ENCODE measurements at places on chromosomes 1 and 21.

- no peak for DNase-seq
Observed at GRCh38 chr1:236639686-236640085, 35.4 kb upstream of the HEATR1 start.

GRCh38 chr1:11813021-11813420 is 7.0 kb downstream of the CLCN6 start:
- DNase-seq = no peak

DNA sequence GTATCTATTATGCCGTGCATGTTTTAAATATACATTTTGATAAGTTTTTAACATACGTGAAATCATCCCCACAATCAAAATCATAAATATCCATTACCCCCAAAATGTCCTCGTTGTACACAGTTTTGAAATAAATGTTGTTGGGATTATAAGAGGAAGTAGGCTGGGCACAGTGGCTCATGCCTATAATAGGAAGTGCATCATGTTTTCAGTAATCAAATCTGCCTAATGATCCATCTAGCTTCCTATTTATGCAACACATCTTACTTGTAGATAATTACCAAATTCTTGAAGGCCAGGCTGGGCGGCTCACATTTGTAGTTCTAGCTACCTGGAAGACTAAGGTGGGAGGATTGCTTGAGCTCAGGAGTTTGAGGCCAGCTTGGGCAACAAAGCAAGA is 15.0 kb upstream of the IFNGR2 start:
- no peak for DNase-seq

DNA sequence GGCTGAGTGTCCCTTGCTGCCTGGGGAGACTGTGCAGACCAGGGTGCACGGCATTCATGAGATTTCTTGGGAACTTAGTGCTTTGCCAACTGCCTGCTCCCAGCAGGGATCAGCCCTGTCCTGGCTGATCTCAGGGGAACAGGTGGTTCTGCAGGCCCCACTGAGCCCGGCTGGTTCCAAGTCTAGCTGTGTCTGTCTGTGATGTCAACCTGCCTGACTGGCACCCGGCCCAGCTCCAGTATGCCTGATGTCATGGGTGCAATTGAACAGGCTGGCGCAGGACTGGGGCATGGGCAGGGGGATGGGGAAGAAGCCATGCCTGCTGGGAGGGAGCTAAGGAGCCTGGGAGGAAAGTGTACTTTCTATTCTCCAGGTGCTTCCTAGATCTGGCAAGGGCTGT is 227.1 kb downstream of the GRIK3 start:
- no peak for DNase-seq

- no peak for DNase-seq
Observed at GRCh38 chr1:212791261-212791675, 309 bp downstream of the NSL1 start.

- DNase-seq = no peak
Observed at GRCh38 chr21:45388011-45388521, 16.9 kb upstream of the COL18A1 start.

DNA sequence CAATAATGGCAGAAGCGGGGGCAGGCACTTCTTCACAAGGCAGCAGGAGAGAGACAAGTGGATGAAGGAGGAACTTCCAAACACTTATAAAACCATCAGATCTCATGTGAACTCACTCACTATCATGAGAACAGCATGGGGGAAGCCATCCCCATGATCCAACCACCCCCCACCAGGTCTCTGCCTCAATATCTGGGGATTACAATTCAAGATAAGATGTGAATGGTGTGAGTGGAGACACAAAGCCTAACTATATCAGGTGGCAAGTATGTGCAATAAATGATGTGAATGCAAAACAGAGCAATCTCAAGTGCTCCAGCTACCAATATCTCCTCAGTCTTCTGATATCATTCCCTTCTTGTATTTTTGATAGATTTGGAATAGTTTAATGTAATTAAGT is 12.4 kb downstream of the CFHR2 start:
- no peak for DNase-seq

DNA sequence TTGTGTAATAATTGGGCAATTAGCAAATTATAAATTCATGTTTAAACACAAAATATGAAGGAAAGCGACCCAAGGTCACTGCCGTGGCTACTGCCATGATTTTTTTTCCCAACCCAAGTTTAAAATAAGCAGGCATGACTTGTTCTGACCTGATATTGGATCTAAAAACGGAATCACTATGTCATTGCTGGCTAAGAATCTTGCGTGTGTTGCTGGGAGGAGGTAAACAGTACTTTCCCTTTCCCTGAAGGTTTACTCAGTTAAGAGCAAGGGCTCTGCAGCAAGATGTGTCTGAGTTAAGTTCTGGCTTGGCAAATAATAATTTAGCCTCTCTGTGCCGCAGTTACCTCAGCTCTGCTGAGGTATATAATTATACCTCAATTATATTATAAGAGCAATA is 125.7 kb upstream of the L1TD1 start:
- no peak for DNase-seq

- DNase-seq = no peak
Observed at GRCh38 chr1:94535095-94535494, 6.5 kb downstream of the F3 start.

- no peak for DNase-seq
Observed at GRCh38 chr1:36475910-36476604, 6.7 kb downstream of the CSF3R start.

DNA sequence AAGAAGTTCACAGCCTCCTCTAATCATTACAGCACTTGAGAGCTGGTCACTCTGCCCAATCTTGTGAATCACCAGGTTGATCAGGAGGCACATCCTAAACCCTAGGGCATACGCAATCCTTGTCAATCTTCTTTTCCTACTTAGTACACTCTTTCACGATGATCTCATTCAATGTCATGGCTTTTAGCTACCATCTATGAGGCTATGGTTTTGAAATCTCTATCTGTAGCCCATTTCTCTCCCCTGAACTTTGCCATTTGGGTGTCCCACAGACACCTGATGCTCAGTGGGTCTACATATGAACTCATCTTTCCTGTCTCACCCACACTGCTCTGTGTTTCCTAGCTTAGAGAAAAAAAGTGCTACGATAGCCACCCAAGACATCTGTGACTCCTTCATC is 1.9 kb upstream of the MED18 start:
- no peak for DNase-seq

DNA sequence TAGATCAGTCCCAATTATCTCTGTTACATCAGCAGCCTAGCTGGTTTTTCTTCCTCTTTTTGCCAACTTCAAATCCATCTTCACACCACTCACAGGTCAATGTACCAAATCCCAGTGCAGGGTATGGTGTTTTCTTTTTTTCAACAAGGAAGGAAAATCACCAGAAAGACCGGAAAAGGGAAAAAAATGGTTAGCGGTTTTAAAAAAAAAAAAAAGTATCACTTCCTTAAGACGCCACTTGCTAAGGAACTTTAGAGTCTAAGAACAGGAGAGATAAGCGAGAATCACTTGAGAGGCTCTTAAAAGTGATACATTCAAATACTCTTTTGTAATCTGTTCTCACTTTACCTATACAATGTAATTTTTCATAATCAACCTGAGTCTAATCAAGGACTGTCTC is 3.1 kb upstream of the OR10J1 start:
- no peak for DNase-seq

GRCh38 chr1:15951341-15952153 is 24.4 kb downstream of the ZBTB17 start:
- DNase-seq = peak; percentile 61
